ENCODE measurements at places on chromosomes 7 and 10.

- no peak for DNase-seq
Observed at GRCh38 chr7:110502888-110503465, 588.0 kb upstream of the LRRN3 start.

DNA sequence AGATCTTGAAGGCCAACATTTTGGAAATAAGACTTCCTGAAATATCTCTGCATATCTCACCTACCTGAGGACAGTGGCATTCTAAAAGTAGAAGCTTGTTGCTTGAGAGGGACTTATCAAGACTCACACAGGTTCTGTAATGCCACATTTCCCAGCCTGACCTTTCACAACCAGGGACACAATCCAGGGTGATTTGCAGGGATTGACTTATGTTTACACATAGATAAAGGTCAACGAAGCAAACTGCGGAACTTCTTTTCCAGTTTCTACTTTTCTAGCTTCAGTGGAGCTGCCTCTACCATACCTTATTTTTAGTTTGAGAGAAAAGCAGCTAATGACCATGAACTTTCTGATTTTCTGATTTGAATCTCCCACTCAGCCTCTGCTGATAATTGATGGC lies 148.7 kb downstream of the SLC16A9 start:
- DNase-seq, result no peak

- DNase-seq, result no peak
Observed at GRCh38 chr10:94122211-94122610, 128.5 kb downstream of the PLCE1 start.

DNA sequence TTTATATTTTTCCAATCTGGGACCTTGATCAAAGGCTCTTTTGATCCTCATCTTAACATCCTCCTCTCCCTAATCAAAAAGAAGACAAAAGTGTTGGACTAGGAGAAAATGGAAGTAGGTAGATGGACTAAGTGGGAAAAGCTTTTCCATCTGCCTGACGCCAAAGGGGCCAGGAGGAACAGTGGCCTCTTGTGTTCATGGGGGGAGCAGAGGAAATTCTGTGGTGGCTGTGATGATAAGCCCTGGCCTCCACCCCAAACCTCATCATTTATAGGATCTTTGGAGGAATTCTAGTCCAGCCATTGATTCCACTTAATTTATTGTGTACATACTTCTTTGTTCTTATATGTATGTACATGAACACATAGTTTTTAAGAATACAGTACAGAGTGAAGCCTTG lies 21.7 kb downstream of the ZNF365 start:
- no peak for DNase-seq

DNA sequence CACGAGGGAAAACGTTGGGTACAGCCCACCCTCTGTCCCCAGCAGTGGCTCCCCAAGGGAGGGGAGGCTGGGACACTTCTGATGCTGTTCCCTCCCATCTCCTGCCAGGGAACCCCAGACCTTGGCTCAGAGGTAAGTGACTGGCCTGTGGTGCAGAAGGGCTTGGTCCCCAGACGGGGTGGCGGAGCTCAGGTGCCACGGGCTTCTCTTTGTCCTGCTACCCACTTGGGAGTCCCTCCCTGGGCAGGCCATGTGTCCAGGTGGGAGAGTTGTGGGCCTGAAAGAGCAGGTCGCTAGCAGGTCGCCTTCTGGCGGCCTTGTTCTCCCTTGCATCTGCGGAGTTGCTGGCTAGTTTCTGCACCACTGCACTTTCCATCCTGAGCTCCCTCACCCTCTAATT lies 10.1 kb downstream of the ATP5MF start:
- DNase-seq, result no peak

DNA sequence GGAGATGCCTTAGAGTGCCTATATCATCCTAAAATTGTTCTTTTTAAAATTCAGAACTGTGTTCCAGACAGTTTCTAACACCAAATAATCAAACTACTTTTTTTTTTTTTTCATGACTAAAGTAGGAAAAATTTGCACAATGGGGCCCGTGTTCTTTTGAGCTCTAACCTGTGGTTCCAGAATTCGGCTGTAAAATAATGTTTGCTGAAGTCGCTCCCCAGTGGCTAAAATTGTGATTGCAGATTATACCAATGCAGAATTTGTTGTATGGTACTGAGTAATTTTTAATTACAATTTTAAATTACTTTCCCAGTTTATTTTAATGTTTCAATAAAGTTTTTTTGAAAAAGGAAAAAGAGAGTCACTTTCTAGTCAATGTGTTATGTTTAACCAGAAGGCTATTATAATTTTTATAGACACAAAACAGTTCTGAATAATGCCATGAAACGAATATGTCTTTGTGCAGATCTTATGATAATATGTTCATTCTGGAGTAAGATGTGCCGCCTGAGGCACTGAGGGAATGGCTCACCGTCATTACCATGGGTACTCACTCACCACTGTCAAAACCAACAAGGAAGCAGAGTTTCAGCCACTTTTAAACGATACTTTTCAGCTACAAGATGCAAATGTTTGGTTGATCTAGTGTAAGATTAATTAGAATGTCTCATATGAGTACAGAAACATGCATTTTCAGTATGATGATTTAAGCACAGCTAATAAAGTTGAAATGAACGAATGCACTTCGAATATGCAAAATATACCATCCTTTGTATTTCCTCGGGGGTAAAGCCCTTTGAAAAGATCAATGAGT lies 173.6 kb downstream of the PRKCQ start:
- DNase-seq, result no peak

DNA sequence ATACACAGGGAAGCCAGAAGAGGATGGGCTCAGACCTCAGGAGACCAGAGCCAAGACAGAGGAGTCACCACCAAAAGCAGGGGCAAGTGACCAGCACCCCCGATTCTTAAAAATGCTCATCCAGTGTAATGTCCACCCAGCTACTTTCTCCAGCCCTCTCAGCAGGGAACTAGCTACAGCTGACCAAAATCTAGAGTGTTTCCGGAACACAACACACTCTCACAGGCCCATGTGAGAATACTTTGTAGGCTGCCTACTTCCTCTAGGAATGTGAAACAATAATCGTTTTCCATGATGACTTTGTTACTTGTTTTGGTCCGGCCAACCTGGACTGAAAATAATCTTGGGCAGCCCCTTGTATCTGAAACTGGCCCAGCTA lies 14.5 kb downstream of the PSAP start:
- DNase-seq, result no peak

Data from anterior cingulate cortex (tissue), 58 donors.